Heart right ventricle (tissue), 16 donors: ENCODE measurements at places on chromosomes 16 and 17. TPM values are rescaled to one million over a fixed set of nuclear protein-coding genes. Genes with fewer than 3 reads are reported as not detected.

DNA sequence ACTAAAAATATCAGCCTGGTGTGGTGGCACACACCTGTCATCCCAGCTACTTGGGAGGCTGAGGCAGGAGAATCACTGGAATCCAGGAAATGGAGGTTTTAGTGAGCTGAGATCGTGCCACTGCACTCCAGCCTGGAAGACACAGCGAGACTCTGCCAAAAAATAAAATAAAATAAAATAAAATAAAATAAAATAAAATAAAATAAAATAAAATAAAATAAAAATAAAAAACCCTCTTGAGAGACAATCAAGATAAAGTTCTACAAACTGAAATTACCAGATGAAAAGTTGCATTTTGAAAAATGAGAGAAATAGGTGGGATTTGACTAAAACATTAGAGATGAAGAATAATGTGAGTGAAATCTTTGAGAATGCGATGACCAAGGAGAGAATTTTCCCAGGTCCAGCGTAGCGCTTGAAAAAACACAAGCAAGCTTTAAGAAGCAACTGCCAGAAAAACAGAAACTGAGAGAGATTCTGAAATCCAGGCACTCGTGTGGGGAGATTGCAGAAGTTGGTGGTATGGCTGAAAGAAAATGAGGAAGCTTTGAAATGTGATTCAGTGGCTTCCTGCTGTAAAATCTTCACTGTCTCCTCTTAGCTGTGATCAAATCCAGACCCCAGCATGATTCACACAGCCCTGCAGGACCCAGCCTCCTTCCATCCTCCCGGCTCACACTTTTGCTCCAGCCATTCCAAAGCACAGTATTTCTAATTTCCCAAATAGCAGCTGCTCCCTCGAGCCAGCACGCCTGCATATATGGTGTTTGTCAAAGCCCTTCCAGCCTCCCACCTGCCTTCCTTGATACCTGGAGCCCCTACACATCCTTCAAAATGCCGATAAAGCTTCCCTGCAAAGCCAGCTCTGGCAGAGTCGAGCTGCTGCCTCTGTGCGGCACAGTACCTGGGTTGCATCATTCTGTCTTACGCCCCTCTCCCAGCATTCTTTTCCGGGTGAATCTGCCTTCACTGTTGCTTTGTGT is 8.2 kb upstream of the CD300E start:
- DNase-seq, result no peak

DNA sequence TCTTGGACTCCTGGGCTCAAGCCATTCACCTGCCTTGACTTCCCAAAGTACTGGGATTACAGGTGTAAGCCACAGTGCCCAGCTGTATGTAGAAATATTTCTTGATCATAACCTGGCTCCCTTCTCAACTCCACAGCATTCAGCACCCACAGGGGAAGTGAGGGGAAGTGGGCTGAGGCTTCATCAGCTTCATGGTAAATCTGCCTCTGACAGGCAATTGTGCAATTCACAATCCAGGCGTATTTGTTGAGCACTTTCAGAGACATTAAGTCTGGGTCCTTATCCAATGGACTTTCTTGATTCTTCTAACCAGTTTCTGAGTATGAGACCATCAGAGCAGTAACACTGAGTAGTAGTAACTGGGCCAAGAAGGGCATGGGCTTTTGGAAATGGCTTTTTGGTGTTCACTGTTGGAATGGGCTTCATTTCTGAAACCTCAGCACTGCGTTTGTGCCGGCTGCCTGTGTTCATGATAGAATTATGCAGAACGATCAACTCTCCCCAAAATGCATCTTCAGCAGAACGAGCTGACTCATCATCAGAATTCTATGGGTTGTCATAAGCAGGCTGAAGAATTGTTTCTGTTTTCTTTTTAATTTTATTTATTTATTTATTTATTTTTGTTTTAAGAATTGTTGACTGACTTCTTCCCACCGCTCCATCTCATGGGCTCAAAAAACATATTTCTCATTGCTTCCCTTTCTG is 28.9 kb downstream of the FAM20A start:
- no peak for DNase-seq

DNA sequence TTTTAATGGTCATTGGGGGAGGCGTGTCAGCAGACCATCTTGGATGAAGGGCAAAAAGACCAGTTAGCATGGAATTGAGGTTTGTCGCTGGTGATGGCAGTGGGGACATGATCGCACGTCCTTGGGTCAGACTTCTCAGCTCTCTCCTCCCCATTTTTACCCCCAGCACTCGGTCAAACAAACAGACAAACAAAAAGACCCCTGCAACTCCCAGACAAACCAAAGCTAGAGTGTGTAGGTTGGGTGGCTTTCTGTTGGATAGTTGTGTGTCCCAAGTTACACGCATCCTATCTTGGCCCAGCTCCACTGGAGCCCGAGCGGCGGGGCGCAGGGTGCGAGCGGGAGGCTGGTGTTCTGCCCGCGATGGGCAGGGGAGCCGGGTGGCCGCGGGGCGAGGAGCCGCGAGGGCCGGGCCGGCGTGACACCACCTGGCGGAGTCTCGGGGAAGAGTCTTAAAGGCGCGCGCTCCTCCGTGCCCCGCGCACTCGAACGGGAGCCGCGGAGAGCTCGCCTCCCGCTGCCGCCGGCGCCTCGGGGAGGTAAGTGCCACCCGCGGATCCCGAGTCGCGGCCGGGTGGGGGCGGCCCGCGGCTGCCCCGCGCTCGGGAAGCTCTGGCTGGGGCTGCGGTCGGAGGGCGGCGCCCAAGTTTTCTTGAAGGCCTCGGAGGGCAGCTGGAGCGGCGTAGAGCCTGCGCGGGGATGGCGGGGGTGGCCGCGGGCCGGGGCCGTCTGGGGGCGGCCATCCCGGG is 18.5 kb upstream of the NTN1 start:
- DNase-seq, result peak; percentile 32

The CA5A gene
- total RNA-seq, result not detected

The CASKIN1 gene
- 4.3 TPM for total RNA-seq

DNA sequence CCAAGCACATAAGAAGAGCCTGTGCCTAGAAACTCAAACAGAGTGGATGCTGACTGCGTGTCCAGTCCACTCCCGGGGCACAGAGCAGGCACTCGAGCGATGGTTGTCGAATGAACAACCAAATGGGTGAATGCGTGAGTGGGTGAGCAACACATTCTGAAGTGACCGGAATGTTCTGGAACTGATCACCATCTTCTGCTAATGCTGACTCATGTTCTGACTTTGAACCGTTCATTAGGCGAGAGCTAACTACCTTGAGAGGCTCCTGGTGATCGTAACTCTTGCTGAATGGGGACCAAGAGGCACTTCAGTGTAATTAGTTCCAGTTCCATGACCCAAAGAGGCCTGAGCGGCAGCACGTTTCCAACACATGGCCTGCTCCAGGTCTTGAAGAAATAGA is 37.9 kb downstream of the IRF8 start:
- DNase-seq, result no peak

DNA sequence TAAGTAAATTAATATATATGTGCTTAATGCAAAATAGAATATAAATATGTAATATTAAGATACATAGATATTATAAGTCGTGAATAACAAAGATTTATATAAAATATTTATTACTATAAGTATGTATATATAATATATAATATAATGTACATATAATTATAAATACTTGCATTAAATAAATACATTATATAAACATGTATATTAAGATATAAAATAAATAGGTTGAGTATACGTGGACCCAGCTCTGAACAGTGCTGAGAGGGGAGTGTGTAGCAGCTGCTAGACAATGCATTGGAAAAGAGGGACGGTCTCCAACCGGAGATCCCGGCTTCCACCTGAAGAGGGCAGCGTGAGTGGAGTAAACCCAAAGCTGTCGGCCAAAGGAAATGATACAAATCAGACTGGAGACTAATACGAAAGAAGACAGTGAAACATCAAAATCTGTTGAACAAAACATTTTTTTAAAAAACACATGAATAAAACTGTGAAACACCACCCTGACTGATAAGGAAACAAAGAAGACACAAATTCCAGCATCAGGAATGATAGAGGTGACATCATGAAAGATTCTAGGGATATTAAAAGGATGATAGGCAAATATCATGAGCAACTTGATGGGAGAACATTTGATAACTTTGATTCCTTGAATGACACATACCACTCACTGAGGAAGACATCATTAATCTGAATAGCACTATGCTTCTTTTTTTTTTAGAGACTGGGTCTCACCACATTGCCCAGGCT is 125.4 kb upstream of the CHMP6 start:
- peak; percentile 75 for DNase-seq

DNA sequence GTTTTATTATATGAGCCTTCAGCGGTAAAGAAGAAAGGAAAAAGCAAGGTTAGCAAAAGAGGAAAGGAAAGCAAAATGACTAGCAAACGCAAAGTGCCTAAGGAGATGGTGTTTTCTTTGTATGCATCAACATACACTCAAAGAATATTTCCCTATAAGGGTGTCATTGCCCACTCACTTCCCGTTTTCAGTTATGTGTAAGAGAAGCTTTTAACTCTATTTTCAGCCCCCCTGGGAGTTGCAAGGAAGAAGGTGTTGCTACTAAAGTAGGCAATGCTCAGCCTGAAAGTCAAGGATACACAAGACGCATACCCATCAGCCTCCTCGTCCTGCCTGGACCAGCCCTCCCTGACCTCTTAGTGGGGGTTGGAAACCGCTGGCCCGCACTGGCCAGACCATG is 267.7 kb upstream of the ZFHX3 start:
- no peak for DNase-seq

DNA sequence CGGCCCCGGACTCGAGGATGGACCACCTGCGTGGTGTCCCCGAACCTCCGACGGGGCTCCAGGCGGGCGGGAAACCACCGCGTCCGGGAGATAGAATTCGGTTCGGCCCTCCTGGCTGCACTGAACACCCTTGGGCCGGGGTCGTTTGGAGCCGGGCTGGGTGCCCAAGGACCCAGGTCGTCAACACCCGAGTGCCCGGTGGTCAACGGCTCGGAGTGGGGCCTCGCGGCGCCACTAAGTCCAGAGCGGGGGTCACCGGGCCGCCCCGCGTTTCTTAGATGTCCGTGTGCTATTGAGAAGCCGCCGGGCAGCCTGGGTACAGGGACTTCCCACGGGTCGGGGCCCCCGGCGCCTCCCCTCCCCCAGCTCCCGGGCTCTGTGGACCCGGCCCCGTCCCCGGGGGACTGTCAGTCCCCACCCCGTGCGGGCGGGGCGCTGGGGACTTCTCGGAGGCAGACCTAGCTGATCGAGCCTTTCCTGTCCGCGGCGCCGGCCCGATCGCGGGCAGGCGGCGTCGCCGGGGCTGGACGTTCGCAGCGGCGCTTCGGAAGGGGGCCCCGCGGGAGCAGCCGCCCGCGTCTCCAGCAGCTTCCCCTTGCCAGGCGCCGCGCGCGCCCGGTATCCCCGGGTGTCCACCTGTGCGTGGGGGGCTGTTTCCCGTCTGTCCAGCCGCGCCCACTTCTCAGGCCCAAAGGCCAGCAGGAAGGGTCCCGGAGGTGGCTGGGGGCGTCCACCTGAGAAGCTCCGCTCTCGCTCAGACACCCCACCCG is 655 bp upstream of the NPTX1 start:
- no peak for DNase-seq

DNA sequence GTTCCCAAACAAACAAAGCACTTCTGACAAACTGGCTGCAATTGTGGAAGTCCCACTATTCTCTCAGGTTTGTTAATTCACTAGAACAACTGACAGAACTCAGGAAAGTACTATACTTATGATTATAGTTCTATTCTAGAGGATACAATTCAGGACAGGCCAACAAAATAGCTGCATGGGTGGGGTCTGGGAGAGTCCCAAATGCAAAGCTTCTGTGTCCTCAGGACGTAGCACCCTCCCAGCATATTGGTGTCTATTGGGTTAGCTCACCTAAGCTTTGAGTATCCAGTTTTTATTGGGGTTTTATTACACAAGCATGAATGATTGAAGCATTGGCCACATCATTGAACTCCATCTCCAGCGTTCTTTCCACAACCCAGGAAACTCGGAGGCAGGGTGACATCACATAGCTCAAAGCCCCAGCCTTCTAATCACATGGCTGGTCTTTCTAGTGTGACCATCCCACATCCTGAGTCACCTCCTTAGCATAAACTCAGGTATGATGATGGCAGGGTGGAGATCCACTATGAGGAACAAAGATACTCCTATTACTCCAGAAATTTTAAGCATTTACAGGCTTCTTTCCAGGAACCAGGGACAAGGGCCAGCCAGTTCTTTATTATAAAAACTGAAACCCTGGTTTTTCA is 43.9 kb upstream of the CCNF start:
- no peak for DNase-seq

DNA sequence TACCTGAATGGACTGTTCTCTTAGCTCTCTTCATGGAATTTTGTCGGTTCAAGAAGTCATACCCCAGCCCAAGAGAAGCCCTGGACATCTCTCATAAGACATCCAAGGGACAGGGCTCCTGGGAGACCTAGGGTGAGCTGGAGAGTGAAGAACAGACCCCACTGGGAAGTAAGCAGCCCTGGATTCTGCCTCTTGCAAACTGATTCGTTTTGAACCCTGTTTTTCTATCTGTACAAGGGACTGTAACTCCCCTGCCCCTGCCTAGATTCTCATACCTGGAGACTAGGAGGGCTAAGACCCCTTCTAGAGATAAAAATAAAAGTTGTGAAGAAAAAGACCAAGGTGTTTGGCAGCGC is 449 bp downstream of the CCL3L1 start:
- no peak for DNase-seq

- no peak for DNase-seq
These were observed 6.6 kb downstream of the SLC5A10 start for GRCh38 chr17:18958611-18959010.
